BE2C (cell line): ENCODE measurements at places on chromosomes 6 and 20.

DNA sequence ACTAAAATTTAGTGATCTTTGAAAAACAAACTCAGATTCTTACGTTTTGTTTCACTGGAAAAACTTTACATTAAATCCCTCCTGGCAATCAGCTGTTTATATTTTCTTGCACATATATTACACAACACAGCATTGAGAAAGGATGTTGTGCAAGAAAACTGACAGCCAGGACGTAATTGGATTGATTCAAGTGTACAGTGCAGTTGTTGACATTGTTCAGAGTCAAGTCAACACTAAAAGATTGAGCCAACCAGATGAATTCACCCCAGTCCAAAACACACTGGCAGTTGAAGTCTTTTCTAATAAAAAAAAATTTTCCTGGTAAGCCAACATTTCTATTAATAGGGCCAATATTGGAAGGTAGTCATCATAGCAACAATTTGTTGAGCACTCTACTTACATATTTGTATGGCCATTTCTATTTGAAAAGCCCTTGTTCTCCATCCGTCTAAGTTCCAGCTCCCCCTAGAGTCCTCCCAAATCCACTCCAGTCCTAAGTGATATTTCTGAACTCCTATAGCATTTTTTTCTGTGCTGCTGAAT is 20.9 kb upstream of the VNN1 start:
- DNase-seq, result no peak

DNA sequence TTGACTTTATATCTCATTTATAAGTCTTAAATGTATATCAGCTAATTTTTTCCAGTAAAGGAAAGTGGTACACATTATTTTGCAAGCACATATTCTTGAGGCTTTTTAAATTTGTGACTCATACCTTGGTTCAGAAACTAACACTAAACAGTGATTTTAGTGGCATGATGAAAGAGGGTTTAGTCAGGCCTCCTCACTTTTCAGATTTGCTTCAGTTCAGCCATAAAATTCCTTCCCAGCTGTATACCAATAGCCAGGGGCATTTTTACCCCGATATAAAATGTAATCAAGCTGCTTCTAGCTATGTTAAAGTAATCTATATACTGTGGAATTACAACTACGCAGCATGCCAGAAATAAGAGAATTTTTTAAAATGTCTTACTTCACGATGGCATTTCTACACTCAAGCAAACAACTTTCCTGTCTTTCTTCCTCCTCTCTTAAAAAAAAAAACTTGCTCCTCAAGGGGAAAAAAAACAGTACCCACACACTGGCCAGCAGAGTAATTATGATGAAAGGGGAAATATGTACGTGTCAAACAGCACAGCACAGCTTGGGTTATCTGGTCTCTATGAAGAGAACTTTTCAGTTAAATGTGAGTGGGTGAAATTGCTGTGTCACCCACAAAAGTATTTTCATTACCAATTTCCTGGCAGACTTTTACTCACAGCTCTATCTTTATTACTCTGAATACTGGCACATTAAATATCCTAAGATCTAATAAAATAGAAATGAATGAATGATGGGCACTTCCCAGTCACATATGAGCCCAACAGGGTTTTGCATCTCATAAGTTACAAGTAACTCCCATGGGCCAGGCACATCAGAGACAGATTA is 244.8 kb upstream of the TENT5A start:
- no peak for DNase-seq

GRCh38 chr20:56400001-56400640 is 7.7 kb downstream of the CSTF1 start:
- peak; percentile 63 for DNase-seq

GRCh38 chr20:62766071-62766450 is 30.2 kb upstream of the MRGBP start:
- no peak for DNase-seq

GRCh38 chr20:5197270-5197827 is 70.5 kb downstream of the CDS2 start:
- no peak for DNase-seq

- no peak for DNase-seq
These were observed 49.9 kb downstream of the GJA1 start for GRCh38 chr6:121485359-121485811.

DNA sequence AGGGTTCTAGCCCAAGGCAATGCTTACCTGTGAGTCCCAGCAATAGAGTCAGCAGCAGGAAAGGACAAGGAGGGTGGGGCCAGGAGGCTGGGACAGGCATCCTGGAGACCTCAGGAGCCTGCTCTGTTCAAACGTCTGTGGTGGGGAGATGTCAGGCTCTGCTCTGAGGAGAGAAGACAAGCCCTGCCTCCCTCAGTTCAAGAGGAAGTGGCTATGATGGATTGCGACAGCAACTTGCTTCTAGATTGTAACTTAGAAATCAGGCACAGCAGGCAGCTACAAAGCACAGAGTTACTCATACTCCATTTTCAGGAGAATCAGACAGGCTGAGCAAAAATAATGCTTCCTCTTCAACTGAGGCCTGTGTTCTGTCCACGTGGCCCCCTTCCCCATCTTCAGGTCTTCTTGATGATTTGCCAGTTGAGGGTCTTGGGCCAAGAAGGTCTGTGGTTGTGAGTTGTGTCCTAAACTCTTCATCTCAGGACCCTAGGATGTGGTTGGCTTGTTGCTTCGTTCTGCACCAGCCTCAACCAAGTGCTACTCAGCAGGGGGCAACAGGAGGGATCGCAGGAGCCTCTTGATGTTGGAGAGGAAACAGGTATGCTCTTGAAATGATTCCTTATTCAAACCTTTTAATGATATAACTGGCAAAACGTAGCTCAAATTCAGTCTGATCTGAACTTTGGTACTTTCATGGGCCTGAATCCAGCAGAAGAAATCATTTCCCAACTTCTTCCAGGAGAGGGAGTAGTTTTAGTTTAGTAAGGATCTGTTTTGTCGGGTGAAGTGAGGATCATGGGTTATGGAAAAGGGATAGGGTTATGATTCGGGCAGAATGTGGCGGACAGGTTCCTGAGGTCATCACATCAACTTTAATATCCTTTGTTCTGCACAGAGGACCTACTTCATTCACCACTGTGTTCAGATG is 31.0 kb downstream of the SIRPB1 start:
- no peak for DNase-seq

DNA sequence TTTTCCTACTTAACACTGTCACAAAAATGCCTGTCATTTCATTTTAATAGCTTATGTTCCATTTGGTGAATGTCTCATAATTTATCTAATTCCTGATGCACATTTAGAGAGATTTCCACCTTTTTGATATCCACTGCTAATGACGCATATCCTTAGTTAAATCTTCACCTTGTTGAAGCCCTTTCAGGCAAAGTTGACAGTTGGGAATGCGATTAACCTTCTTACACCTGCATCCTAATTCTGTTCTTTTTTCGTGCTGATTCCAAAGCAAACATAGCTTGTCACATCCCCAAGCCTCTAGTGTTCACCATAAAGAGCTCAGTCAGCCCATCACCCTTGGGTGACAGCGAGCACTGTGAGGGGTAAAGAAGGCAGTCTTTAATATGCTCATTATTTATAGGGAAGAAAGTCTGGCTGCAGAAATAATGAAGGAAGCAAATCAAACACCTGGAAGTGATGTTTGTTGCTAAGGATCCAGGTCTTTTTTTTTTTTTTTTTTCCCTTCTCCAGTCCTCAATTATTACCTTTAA is 205.6 kb downstream of the DTNBP1 start:
- no peak for DNase-seq

DNA sequence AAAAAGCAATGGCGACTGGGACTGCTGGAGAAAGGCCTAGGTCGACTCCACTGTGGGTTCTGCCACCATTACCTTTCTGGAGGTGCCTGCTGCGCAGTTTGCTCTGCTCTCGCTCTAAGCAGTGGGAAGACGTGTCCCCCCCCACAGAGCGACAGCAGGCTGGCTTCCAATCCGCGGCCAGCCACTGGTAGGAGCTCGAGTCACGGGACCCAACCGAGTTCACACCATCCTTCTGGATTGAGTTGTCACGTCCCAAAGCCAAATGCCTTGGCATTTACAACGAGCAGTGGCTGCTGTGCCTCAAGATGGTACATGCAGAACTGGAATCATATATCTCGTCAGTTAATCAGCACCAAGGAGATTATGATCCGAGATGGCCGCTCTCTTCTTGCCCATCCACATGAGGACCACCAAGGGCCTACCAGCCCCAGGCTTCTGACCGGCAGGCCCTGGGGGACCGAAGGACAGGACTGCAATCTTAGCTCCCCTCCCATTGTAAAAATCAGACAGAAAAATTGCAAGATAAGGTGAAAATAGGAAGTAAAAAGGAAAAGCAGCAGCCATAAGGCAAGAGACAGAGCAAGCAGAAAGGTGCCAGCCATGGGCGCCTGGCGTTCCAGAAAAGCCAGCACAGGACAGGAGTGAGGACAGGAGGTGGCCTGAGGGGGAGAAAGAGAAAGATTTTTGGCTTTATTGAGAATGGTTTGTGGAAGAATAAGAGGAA is 74.4 kb downstream of the TRAM2 start:
- no peak for DNase-seq

DNA sequence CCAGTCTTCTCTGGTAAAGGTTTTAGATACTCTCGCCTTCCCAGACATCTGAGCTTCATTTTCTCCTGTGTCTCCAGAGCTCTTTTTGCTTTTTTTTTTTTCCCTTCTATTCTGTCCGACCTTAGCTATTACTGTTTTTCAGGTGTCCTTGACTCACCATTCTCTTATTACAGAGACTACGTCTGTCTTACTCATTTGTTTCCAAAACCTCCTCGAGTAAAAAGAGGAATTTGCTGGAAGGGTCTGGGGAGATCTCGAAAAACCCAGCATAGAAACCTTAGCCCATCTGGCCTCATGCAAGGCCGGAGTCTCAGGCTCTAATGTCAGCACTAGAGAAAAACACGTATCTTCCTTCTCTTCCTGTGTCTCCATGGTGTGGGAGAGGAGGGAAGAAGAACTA is 109.2 kb upstream of the CARMIL1 start:
- DNase-seq, result no peak

DNA sequence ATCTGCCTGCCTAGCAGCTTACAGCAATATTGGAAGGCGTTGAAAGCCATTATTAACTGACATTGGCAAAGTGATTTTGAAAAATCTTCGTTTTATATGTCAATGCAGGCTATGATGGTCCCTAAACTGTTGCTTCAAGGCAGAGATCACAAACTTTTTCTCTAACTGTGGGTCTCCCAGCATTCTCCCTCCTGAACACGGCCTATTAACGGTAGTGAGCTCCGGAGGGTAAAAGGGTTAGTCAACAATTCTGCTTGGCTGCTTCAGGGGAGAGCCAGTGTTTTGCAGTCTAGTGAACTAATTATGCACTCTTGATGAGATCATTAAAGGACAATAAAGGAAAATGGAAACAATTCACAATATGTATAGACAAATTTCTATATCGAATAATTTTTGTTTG is 261.8 kb upstream of the QKI start:
- no peak for DNase-seq

- DNase-seq, result peak; percentile 44
These were observed 704 bp downstream of the TOP1 start for GRCh38 chr20:41029150-41029901.

DNA sequence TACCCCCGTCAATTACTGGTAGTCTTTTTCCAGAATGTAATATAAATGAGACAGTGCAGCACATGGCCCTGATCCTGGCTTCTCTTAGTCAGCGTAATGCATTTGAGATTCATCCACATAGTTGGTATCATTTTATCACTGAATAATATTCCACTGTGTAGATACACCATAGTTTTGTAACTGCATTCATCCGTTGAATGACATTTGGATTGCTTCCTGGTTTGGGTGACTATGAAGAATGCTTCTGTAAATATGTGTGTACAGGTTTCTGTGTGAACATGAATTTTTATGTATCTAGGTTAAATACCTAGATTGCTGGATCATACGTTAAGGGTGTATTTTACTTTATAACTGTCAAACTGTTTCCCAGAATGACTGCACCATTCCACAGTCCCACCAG is 62.6 kb upstream of the STMND1 start:
- DNase-seq, result no peak

- DNase-seq, result peak; percentile 17
These were observed 10.1 kb upstream of the NHSL1 start for GRCh38 chr6:138509371-138509770.

DNA sequence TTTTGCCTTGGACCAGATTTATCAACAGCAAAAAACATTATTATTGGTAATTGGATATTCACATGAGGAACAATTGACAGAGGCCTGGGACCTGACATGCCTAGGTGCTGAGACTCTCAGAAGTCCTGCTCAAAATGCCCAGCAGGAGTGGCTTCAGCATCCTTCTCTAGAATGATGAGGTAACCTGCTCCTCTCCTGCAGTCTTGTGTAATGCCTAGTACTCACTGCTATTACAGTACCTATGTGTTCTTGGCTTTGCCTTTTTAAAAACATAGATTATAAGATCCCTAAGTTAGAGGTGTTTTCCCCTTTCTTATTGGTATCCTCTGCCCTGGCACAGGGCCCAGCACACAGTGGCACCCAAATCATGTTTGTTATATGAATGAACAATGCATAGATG is 230.9 kb downstream of the PKHD1 start:
- no peak for DNase-seq

- peak; percentile 30 for DNase-seq
These were observed 61.9 kb downstream of the GPR6 start for GRCh38 chr6:110039981-110040383.

- no peak for DNase-seq
These were observed 83.1 kb downstream of the FKBP5 start for GRCh38 chr6:35605600-35605999.

DNA sequence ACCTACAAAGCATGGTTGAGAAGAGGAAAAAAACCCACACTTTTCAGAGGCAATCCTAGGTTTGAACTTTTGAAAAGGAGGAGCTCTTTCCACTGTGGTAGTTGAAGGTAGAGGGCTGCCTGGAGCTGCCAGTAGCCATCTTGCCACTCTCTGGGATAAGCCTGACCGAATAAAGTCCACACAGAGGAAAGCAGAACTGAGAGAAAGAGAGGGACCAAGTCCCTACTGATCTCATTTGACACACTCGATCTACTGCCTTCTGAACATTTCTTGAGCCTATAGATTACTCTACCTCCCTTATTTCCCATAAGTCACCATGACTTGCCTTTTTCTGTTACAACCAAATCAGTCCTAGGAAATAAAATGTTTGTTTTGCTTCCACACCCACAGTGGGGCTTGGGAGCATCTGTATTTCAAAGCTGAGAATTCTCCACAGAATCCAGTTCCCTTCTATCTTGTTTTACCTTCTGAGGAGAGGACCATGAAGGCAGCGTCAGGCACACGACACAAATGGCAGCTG is 147.0 kb upstream of the PTPRK start:
- no peak for DNase-seq

DNA sequence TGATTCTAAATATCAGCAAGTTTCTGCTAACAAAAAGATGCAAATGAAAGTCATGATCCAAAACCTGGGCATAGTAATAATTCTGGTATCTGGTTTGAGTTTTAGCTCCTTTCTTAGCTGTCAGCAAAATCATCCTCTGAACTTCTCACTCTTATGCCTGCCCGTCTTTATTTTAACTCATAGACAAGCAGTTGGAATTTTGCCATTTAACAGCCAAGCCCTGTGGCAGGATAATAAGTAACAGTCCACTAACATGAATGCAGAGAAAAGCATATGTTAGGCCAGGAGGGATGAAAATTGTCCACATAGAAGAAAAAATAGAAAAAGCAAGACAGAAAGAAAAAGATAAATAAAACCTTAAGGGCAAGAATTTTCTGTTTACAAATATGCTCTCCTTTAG is 170.0 kb upstream of the LAMA2 start:
- DNase-seq, result no peak

- DNase-seq, result no peak
These were observed 2.1 kb upstream of the CST11 start for GRCh38 chr20:23454816-23455215.
